NCI-H2171 treated with DMSO at 0.1 percent for 48 hours (cell line): ENCODE measurements at places on chromosomes 12 and 14.

DNA sequence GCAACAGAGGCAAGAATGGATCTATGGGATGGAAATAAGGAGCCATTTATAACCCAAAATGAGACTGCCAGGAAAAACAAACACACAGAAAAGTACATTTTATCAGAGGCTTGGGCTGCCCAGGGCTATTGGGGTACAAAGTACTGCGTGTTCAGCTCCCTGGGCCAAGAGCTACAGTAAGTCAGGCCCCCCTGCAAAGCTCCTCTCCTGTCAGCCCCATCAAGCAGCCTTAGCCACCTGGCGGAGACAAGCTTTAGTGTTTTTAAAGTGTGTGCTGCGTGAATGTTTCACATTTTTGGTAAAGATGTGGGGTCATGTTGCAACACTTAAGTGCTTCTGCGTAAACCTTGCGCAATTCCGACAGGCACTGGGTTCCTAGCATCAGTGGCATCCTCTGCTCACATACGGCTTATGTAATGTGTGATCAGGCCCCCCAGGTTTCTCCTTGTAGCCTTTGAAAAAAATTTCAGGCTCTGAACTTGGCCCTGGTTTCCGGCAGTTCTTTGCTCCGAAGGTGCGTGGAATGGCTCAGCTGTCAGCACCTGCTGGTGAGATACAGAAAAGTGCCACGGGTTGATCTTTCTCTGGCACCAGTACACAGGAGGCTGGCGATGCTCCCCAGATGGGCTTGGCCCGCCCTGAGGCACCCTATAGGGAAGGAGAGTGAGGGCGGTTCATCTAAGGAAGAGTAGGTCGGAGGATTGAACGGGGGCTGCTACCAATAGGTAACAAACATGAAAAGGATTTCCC is 198.7 kb upstream of the EEA1 start:
- DNase-seq, result peak; percentile 66

GRCh38 chr12:75712223-75712622 is 200.8 kb upstream of the KRR1 start:
- DNase-seq, result no peak

GRCh38 chr14:24365600-24366412 is 2.2 kb upstream of the NFATC4 start:
- DNase-seq, result peak; percentile 94

DNA sequence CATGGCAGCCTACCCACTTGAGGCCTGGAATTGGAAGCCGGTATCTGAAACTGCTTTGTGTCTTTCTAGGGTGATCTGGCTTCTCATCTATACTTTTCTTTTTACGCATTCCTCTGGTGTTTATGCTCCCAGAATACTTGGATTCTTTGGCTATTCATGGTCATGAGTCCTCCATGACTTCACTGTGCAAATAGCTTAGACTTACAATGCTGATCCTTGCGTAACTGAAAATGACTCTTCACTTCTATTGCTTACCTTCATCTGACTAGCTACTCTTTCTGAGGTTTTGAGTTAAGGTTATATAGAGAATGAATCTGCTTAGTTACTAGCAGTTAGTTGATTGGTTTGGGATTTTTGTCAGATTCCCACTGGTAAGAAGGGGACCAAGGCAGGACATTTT is 121.7 kb upstream of the NOVA1 start:
- DNase-seq, result no peak

DNA sequence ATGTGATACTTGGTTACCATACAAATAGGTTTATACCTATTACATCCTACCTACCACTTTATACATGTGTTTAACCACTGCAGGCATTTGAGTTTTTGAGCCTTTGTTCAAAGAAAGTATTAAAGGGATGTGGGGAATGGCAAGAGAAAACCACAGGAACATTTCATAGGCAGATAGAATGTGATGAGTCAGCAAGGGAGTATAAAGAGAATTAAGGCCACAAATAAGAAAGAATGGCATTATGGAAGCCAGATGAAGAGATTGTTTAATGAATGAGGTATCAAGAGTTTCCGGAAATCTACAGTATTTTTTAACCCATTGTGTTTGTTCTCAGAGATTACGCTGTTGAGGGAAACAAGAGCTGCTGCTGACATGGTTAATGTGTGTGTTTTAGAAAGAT is 66.9 kb downstream of the METTL25 start:
- DNase-seq, result no peak
